CD4-positive, alpha-beta T cell treated with Interleukin-12 subunit alpha and Interleukin-12 subunit beta, for 1 hour (primary cell): ENCODE measurements at places on chromosomes 7 and 10.

DNA sequence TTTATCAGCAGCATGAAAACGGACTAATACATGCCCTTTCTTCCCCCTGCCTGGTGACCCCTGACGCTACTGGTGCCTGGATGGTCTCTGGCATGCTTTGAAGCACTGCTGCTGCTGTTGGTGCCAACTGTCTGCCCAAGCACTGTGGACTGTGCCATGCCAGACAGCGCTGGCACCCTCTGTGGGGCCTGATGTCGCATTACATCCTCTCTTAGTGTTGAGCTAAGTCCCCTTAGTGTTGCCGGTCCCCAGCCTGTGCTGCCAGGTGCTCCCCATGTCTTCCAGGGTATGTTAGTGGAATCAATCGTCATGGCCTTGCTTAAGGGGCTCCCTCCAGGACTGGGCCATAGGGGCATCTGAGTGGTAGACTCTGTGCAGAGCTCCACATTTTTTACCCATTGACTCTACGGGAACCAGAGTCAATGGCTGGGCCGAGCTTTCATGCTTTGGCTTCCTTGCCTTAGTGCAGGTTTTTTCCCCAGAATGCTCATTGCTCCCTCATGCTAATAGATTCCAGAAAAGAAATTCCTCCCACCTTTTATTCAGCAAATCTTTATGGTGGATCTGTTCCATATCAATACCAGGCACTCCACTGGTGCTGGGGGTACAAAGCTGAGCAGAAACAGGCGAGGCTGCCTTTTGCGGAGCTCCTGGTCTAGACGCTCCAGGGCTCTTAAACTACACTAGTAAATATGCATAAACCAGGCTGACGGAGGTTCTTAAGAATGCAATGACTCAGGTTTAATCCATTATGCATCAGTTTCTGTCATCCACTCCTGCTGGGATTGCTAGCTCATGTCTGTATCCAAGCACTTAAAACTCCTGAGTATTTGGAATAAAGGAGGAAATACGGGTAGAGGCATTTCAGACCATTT is 21.8 kb upstream of the MRC1 start:
- no peak for DNase-seq

DNA sequence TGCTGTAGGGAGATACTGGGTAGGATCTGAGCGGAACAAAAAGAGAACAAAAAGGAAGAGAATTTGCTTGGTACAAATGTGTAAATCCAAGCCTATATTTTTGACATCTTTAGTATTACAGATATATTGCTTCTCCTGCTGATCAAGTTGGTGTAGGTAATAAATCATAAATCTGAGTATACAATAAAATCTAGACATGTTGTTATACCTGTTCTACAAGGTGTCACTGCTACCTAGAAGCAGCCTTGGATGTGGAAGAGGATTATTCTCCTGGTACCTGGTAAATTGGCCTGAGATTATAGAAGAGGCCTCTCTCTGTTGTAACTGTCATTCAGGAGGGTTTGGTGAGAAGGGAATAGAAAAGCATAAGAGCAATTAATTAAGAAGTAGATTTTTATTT is 89.9 kb upstream of the LSM8 start:
- DNase-seq: no peak

GRCh38 chr7:63899691-63900393 is 98.8 kb upstream of the ZNF722 start:
- peak; percentile 74 for DNase-seq

DNA sequence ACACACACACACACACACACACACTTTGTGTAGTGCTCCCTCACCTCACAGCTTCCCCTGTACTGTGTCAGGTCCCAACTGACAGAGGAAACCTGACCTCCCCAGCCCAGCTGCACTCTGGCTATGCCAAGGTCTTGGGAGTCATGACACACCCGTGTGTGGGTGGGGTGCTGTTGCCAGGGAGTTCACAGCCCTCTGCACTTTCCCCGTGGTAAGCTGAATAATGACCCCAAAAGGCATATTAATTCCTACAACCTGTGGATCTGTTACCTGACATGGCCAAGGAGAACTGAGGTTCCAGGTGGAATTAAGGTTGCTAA is 8.9 kb upstream of the NANOS1 start:
- no peak for DNase-seq

GRCh38 chr7:6437251-6437650 is 10.5 kb downstream of the DAGLB start:
- DNase-seq: no peak

- DNase-seq: peak; percentile 72
Measured at GRCh38 chr7:25565949-25566348, 337.7 kb upstream of the NPVF start.

DNA sequence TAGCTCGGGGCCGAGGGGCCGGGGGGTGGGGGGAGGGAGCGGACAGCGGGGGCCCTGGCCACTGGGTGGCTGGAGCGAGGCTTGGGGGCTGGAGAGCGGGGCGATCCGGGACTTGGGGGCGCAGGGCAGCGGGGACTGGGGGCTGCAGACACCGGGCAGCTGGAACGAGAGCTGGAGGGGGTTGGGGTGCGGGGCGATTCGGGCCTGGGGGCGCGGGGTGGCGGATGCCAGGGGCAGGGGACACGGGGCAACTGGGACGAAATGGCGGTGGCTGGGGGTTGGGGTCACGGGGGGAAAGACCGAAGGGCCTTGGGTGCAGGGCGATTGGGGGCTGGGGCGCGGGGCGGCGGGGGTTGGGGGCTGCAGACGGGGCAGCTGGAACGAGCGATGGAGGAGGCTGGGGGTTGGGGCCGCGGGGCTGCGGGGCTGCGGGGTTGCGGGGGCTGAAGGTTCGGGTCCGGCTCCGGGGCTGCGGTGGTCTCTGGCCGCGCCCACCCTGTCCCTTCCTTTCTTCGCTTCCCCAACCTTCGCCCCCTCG is 590 bp downstream of the COL26A1 start:
- no peak for DNase-seq

GRCh38 chr10:17651896-17652295 is 7.9 kb downstream of the STAM start:
- no peak for DNase-seq

GRCh38 chr10:121647401-121647800 is 49.2 kb upstream of the FGFR2 start:
- no peak for DNase-seq

DNA sequence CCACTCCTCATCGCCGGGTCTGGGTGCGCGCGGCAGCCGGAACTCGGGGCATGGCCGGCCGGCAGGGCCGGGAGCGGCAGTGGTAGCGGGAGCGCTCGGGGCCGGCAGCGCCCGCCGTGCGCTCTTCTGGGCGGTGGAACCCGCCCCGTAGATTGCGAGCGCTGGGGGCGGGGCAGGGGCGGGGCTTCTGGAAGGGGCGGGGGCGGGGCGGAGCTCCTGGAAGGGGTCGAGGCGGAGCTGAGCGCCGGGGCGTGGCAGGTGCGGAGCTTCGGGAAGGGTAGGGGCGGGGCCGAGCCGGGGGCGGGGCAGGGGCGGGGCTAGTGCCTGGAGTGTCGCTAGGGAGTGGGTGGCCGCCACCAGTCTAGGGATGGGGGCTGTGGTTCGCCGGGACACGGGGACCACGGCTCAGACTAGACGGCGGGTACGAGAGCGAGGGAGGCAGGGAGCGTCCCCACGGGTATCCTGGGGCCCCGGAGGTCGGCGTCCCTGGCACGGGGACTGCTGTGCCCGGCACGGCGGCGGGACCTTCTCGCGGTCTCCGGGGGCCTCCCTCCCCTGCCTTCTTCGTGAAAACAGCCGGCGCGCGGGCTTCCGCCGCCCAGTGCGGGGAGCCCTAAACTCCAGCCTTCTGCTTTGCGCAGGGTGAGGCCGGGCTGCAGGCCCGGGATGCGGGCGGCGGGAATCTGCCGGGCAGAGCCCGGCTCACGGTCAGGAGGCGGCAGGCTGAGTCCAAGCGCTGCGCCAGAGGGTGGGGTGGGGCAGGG is at the start of gene STK32C:
STK32C (minus strand) TSS at position 128 of the 764 bp plus-strand sequence; CDS start at position 11, 117 bp downstream.
- peak; percentile 93 for DNase-seq

- peak; percentile 12 for DNase-seq
Measured at GRCh38 chr10:63515002-63515763, 6.0 kb upstream of the REEP3 start.

DNA sequence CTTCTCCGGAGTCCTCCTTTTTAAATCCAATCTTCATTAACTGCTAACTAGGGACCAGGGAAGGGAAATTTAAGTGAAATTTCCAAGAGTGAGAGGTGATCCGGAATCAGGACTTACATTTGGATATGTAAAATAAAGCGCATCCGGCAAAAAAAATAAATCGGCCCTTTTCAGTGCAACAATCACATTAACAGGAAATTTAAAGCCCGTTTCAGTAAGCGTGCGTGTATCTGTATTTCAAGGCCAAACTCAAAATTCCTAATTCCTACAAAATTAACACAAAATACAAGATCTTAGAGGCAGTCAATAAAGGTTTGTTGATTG is 771 bp downstream of the DNAJC9 start:
- no peak for DNase-seq

- DNase-seq: no peak
Measured at GRCh38 chr10:78960316-78960800, 108.4 kb upstream of the ZMIZ1 start.

DNA sequence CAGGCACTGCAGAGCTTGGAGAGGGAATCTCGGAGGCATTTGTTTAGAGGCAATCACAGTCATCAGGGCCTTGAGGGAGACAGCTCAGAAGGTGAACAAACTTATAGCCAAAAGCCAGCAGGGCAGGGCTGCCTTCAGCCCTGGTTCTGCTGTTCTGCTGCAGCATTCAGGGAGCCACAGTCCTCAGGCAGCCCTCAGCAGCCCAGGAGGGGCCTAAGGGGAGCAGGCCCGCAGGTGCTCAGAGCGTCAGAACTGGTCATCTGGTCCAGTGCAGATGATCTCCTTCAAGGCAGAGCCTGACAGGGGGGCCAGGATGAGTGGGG is 84.7 kb downstream of the ARHGAP22 start:
- DNase-seq: no peak

GRCh38 chr7:115252461-115252860 is 330.6 kb downstream of the MDFIC start:
- DNase-seq: no peak

GRCh38 chr10:100662067-100662466 is 83.3 kb upstream of the PAX2 start:
- no peak for DNase-seq

DNA sequence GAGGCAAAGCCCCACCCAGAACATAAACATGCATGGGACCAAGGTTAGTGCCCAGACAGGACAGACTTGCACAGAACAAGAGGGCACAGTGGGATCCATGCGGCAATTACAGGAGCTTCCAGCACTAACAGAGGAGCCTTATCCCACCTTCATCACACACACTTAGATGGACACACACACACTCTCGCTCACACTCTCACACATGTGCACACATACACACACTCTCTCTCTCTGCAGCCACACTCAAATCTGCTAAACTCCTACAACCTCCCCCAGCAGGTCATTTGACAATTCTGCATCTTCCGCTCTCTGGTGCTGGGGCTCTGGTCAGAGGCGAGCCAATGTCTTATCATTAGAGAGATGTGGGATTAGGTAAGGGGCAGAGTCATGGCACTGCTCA is 120.5 kb downstream of the UBE2H start:
- DNase-seq: no peak

- no peak for DNase-seq
Measured at GRCh38 chr10:26540601-26541000, 102.5 kb downstream of the APBB1IP start.

DNA sequence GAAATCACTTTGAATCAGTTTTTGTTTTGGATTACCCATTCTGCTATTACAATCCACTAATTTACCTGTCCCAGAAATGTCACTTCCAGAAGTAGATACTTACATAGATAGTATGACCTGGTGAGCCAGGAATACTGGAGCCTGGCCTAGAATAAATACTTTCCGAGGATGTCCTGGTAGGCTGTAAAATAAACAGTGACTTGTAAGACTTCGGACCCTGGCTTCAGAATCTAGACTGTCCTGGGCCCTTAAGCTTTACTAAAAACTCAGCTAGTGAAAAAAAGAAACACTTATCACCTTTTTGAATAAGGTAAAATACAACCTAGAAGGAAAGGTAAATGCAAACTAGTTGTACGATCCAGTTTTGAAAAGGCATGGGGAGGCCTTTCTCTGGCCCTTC is 69.5 kb upstream of the AFAP1L2 start:
- no peak for DNase-seq

DNA sequence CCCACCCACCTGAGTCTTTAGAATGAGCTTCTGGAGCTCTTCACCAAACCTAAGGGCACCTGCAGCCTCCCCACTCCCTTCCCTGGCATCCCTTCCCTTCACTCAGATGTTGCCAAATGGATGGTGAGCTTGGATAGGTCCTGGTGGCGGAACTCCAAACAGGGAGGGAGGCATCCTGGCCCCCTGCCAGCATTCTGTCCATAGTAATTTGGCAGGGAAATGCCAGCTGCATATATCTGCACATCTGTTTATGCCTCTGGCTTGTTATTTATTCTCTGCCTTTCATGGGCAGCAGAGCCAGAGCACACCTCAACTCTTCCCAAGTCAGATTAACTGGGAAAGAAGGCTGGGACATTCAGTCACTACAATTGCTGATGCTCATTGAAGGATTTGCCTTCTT is 18.1 kb downstream of the KAZALD1 start:
- DNase-seq: no peak

- DNase-seq: peak; percentile 65
Measured at GRCh38 chr10:113960617-113961181, 83.0 kb upstream of the ADRB1 start.

- DNase-seq: no peak
Measured at GRCh38 chr7:10977113-10977512, 3.4 kb downstream of the PHF14 start.

DNA sequence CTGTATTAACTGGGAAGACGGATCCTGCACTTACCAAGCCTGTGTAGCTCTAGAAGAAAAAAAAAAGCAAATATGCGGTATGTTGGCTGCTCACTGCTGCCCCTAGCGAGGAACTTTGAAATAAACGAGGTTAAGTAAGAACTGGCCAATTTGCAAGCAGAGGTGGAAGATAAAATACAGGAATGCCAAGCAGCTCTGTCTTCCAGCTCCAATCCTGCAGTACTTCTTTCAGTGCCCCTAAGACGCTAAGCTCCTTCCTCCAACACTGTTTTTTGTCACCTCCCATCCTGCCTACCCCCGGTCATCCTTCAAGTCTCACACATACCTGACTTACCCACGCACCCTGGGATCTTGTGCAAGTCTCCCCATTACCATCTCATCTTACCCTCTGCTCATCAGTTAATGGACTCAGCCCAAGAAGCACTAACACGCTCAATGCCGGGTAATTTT is 809 bp downstream of the C10orf143 start:
- peak; percentile 84 for DNase-seq
